ENCODE measurements at places on chromosomes 16 and 17. TPM values are rescaled to one million over a fixed set of nuclear protein-coding genes. Genes with fewer than 3 reads are reported as not detected.

DNA sequence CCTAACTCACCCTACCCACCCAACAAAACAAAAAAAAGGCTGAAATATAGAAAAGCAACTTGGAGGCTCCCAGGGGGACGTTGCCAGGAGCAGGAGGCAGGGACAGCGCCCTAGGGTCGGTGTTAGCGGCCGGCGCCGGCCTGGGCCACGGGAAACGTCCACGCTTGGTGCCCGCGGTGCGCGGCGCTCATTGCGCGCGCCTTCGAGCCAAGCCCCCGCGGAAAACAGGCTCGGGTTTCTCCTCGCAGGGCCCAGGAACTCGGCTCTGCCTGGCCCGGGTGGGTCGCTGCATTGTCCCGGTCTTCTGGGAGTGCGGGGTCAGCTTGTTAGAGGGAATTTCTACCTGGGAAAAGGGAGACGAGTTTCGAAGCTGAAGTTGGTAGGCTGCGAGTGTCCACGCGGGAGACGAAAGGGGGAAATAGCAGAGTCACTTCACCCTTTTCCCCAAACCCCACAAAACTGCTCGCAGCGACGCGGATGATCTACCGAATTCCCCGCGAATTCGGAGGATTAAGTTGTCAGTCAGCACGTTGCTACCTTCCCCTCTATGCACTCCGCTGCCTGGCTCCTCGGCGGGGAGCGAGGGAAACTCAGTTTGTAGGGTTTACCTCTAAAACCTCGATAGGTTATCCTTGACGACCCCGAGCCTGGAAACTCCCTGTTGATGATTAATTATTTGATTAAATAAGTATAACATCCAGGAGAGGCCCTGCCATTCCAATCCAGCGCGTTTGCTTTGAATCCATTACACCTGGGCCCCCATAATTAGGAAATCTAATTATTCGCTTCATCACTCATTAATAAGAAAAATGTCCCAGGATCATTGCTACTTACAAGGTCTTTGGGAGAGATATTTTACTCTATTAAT, 751 bp upstream of the FOXC2 start:
- no peak overlapping the region for H3K4me3 ChIP-seq
- no peak for DNase-seq
- no peaks in the 10 kb centered on the region for H3K36me3 ChIP-seq
- no peak overlapping the region for H3K27ac ChIP-seq

Gene ARHGDIG
- polyA plus RNA-seq, result not detected

Gene SEPTIN12
- not detected for polyA plus RNA-seq

DNA sequence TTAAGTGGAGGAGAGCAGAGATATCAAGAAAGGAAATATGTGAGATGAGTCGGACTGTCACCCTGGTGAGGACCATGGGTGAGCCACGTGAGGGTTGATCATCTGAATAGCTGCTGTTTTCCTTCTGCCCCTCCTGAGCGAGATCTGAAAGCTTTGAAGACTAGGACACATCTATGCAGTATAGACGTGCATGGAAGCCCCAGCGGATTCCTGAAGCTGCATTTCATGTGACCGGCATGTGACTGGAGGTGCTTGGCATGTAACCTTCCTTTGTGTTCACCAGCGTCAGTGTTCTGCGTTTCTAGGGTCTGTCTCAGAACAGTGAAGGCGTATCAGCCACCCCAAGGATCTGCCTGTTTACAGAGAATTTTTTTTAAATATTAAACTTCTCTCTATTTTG, 75.1 kb downstream of the MSI2 start:
- H3K4me1 ChIP-seq, result no peaks in the 10 kb centered on the region
- H3K27me3 ChIP-seq, result no peaks in the 10 kb centered on the region
- H3K27ac ChIP-seq, result no peak overlapping the region
- no peak for DNase-seq

DNA sequence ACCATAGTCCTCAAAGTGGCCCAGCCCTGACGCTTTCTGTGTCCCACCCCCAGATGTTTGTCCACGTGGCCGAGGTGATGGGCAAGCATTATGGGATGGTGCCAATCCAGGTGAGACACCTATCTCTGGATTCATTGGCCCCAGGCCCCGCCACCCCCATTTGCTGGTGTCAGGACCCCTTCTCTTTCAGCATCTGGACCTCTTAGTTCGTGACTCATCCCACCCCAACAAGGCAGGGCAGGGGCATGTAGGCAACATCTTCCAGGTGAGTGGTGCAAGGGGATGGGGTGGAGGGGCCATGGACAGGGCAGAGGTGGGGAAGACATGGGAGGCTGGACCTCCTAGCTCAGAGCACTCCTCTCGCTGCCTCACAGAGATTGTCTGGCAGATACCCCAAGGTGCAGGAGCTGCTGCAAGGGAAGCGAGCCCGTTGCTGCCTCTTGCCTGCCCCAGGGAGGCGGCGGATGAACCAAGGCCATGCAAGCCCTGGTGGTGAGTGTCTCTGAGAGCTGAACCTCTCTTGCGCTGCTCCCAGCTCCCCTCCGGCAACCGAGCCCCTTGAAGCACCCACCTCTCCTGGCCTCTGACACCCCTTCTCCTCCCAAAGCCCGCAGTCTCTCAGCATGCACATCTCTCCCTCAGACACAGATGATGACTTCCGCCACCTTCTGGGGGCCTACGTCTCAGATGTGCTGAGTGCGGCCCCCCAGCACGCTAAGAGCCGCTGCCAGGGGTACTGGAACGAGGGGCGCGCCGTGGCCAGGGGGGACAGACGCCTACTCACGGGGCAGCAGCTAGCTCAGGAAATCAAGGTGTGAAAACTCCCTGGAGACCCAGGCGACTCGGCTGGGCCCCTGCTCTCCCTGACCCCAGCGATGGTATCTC, 3.6 kb downstream of the RNF112 start:
- H3K36me3 ChIP-seq, result no peaks in the 10 kb centered on the region
- H3K4me1 ChIP-seq, result peaks cover 7% of the 10 kb centered on the region
- H3K27me3 ChIP-seq, result peaks cover 11% of the 10 kb centered on the region
- no peak overlapping the region for H3K4me3 ChIP-seq

Gene PPY
- polyA plus RNA-seq, result not detected

DNA sequence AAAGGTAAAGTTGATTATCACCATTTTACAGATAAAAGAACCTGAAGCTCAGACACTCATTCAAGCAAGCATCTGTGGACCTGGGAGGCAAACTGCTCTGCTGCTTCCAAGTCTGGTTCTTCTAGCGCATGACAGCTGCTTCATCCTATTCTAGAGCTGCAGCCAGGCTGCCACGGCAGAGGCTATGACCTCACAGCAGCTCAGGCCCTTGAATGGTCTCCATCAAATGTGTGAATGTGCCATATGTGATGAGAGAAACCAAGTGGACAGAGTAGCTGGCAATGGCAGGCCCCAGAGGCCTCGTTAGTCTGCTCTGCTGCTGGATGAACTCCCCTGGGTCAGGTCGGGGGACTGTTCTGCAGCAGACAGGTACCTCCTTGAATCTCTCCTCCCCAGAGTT, 30.7 kb upstream of the FOXJ1 start:
- DNase-seq, result no peak
- H3K4me3 ChIP-seq, result no peak overlapping the region
- no peaks in the 10 kb centered on the region for H3K36me3 ChIP-seq
- H3K27me3 ChIP-seq, result peaks cover 3% of the 10 kb centered on the region
- H3K27ac ChIP-seq, result no peak overlapping the region

Gene GRAPL
- not detected for polyA plus RNA-seq

- no peak for DNase-seq
- no peaks in the 10 kb centered on the region for H3K27me3 ChIP-seq
- H3K27ac ChIP-seq, result no peak overlapping the region
- H3K4me1 ChIP-seq, result no peaks in the 10 kb centered on the region
Observed at GRCh38 chr16:27245276-27246172, 23.0 kb downstream of the NSMCE1 start.

DNA sequence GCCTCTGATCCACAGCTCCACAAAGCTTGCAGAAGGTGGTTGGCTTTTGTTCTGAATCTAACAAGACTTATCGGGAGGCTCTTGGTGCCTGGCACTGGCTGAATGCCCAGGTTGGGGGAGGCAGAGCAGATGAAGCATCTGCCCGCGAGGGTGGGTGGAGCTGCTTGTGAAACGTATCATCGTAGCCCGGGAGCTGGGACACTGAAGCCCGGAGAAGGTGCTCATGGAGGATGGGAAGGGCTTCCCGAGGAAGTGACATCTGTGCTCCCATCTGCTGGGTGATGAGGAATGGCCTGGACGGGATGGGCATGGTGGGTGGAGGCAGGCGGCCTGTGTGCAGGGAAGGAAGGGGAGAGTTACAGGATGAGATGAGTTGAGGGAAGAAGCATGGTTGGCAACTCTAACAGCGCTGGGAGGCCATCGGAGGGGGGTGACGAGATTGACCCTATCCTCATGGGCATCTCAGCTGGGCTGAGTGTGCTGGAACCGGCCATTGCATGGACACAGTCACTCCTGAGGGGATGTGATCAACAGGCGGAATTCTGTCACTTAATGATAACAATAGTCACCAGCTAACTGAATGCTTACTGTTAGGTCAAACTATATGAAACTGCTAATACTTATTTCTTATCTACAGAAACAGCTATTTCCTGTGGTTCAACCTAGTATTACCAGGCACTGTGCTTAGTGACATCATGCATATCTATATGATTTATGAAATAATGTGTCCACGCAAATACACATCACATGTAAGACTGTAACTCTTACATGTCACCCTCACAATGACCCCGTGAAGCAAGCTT, 102.7 kb downstream of the ABCC6 start:
- H3K27ac ChIP-seq, result no peak overlapping the region
- no peak overlapping the region for H3K4me3 ChIP-seq
- no peak for DNase-seq
- H3K36me3 ChIP-seq, result peaks cover 33% of the 10 kb centered on the region
- H3K27me3 ChIP-seq, result no peaks in the 10 kb centered on the region

DNA sequence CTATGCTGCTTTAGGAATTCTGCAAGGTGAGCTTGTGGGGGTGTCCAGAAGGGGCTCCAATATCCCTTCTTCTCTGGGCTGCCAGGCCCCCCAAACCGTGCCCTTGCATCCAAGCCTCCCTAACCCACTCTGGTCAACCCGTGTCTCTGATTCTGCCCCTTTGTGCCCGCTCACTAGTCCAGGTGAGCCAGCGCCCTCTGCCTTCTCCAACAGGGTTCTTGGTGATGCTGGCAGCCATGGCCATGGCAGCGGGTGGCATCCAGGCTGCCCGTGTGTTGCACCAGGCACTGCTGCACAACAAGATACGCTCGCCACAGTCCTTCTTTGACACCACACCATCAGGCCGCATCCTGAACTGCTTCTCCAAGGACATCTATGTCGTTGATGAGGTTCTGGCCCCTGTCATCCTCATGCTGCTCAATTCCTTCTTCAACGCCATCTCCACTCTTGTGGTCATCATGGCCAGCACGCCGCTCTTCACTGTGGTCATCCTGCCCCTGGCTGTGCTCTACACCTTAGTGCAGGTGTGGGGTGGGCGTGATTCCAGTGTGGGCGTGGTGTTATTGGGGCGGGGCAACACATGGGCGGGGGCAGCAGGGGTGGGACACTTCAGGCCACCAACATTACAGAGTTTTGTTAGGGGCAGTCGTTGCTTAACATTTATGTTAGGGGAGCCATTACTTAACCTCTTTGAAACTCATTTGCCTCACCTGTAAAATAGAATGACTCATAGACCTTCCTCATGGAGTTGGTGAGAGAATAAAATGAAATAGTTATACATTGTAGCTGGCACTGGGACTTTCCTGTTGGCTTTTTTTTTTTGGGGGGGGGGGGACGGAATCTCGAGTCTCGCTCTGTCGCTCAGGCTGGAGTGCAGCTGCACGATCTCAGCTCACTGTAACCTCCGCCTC, 31.4 kb downstream of the ANKRD40 start:
- H3K4me3 ChIP-seq, result no peak overlapping the region
- no peaks in the 10 kb centered on the region for H3K27me3 ChIP-seq
- H3K4me1 ChIP-seq, result peaks cover 25% of the 10 kb centered on the region
- DNase-seq, result no peak
- H3K27ac ChIP-seq, result no peak overlapping the region

GRCh38 chr16:1794908-1795666, 1.6 kb upstream of the IGFALS start:
- no peak overlapping the region for H3K4me3 ChIP-seq
- no peak overlapping the region for H3K27ac ChIP-seq
- no peaks in the 10 kb centered on the region for H3K36me3 ChIP-seq
- no peaks in the 10 kb centered on the region for H3K27me3 ChIP-seq
- H3K4me1 ChIP-seq, result no peaks in the 10 kb centered on the region

Gene CSH1
- polyA plus RNA-seq, result not detected

DNA sequence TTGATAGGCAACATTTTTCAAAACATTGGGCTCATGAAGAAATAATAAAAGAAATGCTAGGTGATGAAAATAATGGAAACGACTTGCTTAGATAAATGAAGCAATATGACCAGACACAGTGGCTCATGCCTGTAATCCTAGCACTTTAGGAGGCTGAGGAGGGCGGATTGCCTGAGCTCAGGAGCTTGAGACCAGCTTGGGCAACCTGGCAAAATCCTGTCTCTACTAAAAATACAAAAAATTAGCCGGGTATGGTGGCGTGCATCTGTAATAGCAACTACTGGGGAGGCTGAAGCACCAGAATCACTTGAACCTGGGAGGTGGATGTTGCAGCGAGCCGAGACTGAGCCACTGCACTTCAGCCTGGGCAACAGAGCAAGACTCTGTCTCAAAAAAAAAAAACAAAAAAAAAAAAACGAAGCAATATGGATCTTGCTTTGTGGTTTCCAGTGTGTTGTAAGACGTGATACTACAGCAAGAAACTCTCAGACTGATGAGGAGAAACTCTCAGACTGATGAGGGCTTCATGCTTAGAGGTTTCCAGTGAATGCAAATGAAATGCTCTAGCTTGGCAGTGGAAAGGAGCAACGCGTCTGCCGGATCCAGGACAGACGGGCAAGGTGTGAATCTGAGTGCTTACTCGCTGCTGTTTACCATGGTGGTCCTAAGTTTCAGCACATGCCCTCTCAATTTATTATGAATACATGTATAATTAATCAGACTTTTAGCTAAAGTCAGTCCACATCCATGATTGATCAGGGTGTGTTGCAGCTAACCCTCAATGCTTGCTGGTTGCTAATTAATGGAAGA, 11.5 kb upstream of the IGF2BP1 start:
- no peak overlapping the region for H3K4me3 ChIP-seq
- H3K4me1 ChIP-seq, result no peaks in the 10 kb centered on the region
- H3K27ac ChIP-seq, result no peak overlapping the region
- H3K36me3 ChIP-seq, result no peaks in the 10 kb centered on the region
- DNase-seq, result no peak

GRCh38 chr16:23837553-23838308, 1.9 kb downstream of the PRKCB start:
- H3K27me3 ChIP-seq, result peaks cover 35% of the 10 kb centered on the region
- no peak overlapping the region for H3K27ac ChIP-seq
- H3K4me1 ChIP-seq, result no peaks in the 10 kb centered on the region
- no peaks in the 10 kb centered on the region for H3K36me3 ChIP-seq

- H3K4me3 ChIP-seq, result no peak overlapping the region
- H3K27ac ChIP-seq, result no peak overlapping the region
- no peak for DNase-seq
- H3K27me3 ChIP-seq, result no peaks in the 10 kb centered on the region
- H3K4me1 ChIP-seq, result no peaks in the 10 kb centered on the region
- no peaks in the 10 kb centered on the region for H3K36me3 ChIP-seq
Observed at GRCh38 chr17:77873500-77874302, 84.8 kb upstream of the TNRC6C start.

- no peaks in the 10 kb centered on the region for H3K4me1 ChIP-seq
- H3K4me3 ChIP-seq, result no peak overlapping the region
- no peak overlapping the region for H3K27ac ChIP-seq
- DNase-seq, result no peak
- H3K36me3 ChIP-seq, result peaks cover 5% of the 10 kb centered on the region
Observed at GRCh38 chr16:24929409-24929808, 83.6 kb downstream of the SLC5A11 start.
